Activated naive CD4-positive, alpha-beta T cell treated with anti-CD3 and anti-CD28 coated beads for 36 hours (primary cell): ENCODE measurements at places on chromosomes 3 and 15.

DNA sequence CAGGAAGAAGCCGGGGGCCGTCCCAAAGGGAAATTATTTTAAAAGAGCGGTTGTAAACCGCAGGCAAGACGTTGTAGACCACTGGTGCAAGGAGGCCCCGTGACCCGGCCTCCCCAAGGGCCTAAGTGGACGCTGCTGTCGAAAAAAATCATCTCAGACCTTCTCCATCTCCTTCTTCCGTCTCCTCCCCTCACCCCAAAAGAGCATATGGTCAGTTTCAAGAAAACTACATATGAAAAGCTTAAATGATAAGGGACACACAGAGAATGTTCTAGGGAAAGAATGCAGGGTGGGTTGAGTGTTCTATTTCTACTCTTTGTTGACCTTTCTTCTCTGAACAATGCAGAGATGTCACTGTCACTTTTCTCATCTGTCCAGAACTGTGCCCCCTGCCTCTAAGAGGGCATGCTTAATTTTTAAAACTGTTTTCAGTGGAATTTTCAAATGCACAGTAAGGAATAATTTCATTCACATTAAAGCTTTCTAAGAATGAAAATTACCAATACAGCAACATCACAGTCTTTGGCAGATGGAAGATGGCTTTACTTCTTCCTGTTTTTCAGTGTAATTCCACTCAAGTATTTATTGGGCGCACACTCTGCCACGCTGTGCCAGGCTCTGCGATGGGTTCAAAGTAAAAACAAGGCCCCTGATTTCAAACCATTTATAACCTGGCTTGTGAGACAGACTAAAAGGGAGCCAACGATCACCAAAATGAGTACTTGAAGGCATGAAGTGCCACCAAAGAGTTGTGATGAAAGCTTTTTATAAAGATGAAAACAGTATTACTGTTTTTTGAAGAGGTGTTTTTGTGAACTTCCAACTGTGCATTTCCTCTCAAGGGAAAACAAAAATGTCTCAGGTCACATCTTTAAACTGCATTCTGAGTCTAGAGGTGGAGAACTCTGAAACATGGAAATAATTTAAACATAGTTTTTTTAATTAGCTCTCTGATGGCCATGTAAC is 891 bp upstream of the TOP2B start:
- DNase-seq, result peak; percentile 71

DNA sequence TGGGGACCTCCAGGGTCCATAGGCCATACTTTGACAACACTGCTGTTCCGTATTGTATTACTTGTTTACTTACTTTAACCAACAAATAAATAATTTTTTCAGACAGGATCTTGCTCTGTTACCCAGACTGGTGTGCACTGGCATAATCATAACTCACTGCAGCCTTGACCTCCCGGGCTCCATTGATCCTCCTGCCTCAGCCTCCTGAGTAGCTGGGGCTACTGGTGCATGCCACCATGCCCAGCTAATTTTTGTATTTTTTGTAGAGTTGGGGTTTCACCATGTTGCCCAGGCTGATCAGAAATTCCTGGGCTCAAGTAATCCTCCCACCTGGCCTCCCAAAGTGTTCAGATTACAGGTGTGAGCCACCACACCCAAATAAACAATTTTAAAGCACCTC is 64.9 kb upstream of the C15orf39 start:
- no peak for DNase-seq

DNA sequence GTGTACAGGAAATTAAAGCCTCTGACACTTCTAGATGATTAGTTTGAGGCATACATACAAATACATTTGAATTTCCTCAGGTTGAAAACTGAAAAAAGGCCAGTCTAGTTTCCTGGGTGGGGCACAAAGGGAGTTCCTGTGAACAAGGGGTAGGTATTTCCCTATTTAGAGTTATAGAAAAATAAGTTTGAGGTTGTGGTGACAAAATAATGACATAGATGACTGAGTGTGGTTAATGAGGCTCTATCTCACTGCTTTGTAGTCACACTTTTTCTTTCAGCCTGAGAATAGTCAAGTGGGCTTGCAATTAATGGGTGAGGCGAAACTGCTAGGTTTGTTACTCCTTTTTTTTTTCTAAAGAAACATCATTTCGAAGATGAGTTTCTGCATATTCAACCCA is 4.3 kb downstream of the SLCO3A1 start:
- peak; percentile 58 for DNase-seq

- DNase-seq, result no peak
Measured at GRCh38 chr3:23389089-23389488, 186.0 kb downstream of the UBE2E2 start.

DNA sequence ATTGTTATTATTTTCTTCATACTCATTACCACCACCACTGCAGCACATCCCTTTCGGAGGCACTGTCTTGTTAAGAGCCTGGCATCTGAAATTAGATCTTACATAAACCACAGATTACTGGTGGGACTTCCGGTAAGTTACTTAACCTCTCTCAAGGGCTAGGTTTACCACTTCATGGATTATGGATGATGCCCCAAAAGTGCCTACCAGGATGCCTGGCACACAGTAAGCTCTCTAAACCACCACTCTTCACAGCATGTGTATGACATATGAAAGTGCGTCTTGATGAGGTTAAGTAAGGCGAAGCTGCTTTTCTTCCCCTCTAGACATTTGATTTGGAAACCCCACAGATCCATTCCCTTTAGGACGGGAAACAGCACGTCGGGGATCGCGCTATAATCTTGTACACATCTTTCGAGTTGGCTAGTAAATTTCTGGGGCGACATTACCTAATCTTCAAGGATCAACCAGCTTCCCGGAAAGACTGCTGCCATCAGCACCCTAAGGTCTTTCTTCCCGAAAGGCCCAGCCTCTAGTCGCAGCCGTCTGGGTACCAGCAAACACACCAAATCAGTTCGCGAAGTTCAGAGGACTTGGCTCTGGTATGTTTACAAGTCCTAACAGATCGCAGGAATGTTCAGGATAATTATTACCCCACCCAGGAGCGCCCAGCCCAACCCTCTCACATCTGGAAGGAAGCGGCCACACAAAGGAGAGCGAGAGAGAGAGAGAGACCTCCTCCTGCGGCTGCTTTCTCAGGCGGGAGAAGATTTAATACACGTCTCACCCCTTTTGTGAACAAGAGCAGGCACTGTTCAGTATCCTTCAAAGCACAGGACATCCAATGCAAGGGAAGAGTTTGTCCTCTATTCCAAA is 155.1 kb upstream of the FRMD4B start:
- DNase-seq, result no peak

DNA sequence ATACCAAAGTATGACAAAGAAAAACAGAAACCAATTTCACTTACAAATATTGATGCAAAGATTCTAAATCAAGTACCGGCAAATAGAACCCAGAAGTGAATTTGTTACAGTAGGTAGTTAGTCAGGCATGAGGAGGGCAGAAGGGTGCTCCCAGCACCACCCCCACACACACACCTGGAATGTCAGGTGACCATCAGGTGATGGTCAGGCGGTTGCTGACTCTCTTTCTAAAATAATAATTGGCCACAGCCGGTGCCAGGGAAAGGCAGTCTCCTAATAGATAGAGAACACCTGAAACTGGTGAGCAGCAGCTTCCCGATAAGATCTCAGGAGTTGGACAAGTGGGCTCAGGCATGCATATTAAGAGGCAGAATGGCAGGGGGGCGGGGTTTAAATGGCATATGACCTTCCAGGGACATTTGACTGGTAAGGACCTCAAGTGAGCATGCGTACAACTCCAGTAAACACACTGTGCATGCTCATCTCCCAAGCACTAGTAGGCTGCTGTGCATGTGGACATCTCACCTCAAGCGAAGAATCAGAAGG is 131.1 kb downstream of the ANO10 start:
- no peak for DNase-seq

DNA sequence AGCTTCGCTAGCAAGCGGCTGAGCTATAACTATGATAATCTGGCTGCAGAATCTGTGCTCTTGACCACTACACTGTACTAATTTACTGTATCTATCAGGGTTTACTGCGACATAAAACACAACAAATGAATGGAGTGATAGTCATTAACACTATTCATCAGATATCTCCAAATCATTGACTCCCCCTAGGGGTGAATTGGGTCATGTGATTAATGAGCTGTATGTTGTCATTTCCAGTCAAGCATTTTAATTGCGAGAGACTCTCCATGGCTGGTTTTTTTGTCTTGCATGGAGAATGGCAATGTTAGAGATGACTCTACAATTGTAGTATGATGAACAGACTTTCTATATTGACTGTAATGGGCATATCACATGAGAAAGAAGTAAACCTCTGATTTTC is 10.5 kb upstream of the TM4SF18 start:
- no peak for DNase-seq
